ENCODE measurements at places on chromosomes 3 and 15.

GRCh38 chr3:138079901-138080300 is 35.5 kb downstream of the DZIP1L start:
- DNase-seq: no peak

DNA sequence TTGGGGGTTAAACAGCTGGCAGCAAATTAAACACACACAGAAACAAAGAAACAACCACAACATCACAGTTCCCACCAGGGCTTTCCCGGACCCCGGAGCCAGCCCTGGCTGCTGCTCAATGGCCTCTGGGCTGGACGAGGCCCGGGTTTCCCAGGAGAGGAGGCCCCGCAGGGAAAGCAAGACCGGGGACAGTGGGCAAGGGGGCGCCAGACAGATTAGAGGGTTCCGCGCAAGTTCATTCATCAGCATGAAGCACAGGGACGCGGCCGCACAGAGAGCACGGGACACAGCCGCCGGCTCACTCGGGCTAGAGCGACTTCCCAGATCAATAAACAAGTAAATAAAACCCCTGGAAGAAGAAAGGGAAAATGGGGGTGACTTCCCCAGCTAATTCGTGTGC is 66.4 kb upstream of the RPL32 start:
- no peak for DNase-seq

GRCh38 chr3:186940967-186941366 is 10.6 kb downstream of the ST6GAL1 start:
- DNase-seq: no peak

GRCh38 chr3:65993134-65993900 is 45.4 kb downstream of the MAGI1 start:
- DNase-seq: no peak

DNA sequence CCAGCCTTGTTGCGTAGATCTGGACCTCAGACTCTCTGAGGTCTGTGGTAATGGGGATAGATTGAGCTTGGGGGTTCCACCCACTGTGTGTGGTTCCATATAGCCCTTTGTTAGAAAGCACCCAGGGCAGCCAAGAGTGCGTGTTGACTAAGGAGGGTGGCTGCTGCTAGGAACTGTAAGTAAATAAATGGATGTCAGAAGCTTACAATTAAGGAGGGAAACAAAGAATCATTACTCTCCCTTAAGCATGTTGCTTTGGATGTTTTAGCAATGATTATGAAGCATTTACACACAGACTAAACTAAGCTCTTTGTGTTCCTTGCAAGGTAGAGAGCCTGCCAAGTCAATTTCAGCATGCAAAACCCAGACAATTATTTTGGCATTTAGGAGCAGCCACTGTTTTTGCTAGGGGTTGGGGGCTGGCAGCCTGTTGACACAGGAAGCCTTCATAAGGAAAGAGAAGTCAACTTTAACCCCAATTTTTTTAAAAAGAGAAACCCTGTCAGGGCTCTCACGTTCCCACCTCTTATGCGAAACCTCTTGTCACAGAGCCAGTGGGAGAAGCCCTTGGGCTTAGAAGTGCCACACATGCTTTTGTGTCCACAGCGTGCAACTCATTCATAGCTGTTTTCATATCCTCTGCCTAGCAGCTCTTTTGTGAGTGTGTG is 127.8 kb downstream of the CMSS1 start:
- DNase-seq: no peak

- no peak for DNase-seq
These were observed 322.8 kb downstream of the EDEM1 start for GRCh38 chr3:5510300-5510699.

- no peak for DNase-seq
These were observed 36.7 kb upstream of the IL20RB start for GRCh38 chr3:136920904-136921611.

GRCh38 chr3:126133606-126134005 is 46.8 kb downstream of the ALDH1L1 start:
- DNase-seq: no peak

- no peak for DNase-seq
These were observed 10.4 kb downstream of the ATP2B2 start for GRCh38 chr3:10495003-10495402.

- no peak for DNase-seq
These were observed 3.8 kb upstream of the FBLN2 start for GRCh38 chr3:13544951-13545651.

DNA sequence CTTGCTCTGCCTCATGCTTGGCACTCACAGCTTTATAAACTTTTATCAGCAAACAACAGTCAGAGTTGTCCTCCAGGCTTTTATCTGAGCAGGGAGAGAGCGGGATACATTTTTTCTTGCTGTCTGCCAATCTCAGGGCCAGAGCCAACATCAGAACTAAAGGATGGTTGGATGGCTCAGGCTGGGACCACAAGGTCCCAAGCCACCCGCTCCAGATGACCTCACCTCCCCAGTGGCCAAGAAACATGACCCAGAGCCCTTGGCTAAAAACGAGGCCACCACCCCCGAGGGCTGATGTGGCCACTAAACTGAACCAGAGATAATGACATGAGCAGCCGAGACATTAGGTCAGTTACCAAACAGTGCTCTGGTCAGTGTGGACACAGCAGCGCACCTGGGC is 18.8 kb upstream of the SPATA12 start:
- no peak for DNase-seq

DNA sequence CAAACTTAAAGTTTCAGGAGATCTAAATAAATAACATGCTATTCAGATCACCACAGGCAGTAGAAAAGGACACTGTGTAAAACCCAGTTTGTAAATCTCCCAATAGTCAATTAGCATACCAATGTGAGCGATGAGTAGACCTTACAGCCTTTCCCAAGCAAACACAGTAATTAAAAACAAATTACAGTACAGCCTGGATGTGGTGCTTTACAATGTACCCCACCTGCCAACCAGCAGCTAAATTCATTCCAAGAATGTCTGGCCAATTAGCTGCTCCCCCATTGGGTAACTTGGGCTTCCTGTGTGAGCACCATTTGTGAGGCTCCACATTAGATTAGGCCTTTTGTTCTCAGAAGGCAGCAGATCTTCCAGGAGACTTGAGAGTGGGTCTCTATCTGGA is 635.0 kb downstream of the TBL1XR1 start:
- no peak for DNase-seq

- DNase-seq: no peak
These were observed 112.8 kb upstream of the TLE3 start for GRCh38 chr15:70210528-70210927.

- DNase-seq: peak; percentile 2
These were observed 197.2 kb upstream of the VEPH1 start for GRCh38 chr3:157700405-157700804.

DNA sequence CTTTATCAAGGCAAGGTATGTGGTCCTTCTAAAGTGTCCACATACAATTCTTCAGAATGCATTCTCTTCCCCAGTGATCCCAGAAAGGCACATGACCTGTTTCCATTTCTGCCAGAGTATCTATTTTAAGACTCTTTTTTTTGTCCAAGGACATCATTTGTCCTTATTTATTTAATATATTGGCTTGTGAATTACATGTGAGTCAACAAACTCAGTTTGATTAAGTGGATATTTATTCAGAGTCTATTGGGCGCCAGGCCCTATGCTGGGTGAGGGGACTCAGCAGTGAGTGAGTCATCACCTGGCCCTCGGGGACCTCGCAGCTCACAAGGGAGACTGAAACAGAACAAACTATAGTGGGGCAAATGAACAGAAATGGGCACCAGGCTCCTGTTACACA is 136.8 kb downstream of the SNRK start:
- peak; percentile 19 for DNase-seq

- DNase-seq: no peak
These were observed 91.5 kb upstream of the TNFAIP8L3 start for GRCh38 chr15:51186181-51186705.

DNA sequence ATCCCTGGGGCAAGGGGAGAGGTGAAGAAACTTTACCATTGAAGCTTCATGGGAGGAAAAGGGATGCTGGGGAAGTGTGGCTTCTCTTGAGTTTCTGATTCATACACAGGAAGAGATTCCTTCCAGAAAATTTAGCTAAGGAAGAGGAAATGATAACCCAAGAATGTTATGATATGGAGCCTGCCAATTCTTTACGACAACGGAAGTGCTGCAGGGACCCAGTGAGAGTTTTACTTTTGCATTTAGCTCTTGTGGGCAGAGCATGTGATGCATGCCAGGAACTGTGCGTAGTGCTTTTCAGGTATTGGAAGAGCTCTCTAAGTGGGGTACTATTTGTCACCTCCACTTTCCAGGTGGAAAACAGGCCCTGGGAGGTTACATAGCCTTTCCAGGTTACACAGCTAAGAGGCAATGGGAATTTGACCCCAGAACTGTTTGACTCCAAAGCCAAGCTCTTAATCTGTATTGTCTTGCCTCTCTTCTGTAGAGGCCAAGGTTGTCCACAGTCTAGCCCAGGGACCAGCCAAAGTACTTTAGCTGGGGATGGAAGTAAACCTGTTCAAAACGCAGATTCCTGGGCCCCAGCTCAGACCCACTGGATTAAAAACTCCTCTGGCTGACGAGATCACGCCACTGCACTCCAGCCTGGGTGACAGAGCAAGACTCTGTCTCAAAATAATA is 23.0 kb downstream of the CMTM7 start:
- DNase-seq: no peak

DNA sequence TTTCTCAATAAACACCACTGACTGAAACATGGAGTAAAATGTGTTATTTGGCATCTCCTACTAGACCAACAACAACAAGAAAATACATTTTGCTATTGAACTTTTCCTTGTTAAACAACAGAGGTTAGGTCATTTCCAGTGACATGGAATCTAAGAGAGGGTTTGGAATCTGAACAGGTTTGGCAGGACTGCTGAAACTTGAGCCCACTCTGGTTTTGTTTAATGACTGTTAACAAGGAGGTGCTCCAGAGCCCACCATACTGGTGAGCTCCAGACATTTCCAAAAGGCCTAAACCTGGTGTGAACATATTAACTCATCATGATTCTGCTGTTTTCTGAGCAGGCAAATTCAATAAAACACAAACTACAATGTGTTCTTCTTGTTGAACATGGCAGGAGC is 330.7 kb upstream of the TRIM42 start:
- DNase-seq: no peak

DNA sequence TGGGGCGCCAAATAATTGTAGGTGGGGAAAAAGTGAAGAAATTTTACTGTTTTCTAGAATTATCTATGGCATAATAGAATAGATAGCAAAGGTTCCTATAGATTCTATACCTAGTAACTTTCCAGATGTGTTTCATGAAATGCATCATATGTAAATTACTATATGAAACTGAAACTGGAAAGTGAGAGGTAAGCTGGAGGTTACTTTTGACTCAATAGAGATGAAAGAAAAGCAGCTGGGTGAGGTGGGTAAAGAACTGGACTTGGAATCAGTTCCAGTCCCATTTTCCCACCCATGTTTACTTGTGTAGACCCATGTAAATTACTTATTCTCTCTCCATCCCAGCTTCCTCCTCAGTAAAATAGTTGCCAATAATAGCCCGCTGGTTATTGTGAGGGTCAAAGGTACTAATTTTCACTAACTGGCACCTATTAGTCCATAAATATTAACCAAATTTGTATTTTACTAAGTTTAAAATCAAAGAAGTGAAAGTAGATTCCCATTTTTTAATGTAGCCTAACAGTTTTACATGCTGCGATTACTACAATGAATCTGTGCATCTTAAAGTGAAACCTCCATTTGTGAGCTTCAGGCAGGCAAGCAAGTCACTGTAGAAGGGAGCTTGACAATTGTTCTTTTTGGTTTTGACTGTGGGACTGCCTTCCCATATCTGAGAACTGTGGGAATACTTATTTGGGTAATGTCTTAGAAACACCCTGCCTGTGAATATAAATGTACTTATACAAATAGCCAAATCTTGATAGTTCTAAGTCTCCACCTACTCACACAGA is 312.1 kb downstream of the SLC9A9 start:
- DNase-seq: no peak

Measured in NB4 (cell line).